ENCODE measurements at places on chromosomes 5 and 9.

DNA sequence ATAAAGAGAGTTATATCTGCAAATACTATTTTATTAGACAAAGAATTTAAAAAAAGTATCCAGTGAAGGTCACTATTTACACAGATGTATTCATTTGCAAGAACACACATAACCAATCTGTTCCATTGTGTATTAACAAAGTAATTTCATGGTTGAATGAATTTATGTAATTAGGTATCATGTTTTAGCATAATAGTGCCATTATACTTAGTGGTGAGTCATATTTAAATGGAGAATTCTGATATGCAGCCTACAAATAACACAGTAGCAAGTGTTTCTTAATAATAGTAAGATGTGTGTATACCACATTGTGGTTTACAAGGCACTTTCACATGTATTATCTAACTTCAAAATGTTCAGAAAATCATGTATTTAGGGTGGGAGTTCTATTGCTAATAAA, 1028.5 kb upstream of the ACO1 start:
- DNase-seq, result no peak

DNA sequence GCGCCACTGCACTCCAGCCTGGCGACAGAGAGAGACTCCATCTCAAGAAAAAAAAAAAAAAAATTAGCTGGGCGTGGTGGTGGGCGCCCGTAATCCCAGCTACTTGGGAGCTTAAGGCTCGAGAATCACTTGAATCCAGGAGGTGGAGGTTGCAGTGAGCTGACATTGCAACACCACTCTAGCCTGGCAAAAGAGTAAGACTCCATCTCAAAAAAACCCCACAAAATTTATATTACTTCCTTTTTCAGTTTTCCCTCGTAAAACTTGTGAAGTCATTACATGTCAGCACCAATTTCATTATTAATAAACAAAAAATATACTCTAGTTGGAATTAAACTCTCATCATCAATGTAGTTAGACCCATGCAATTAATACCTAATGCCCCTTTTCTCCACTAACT, 43.9 kb downstream of the SHLD3 start:
- DNase-seq, result no peak

DNA sequence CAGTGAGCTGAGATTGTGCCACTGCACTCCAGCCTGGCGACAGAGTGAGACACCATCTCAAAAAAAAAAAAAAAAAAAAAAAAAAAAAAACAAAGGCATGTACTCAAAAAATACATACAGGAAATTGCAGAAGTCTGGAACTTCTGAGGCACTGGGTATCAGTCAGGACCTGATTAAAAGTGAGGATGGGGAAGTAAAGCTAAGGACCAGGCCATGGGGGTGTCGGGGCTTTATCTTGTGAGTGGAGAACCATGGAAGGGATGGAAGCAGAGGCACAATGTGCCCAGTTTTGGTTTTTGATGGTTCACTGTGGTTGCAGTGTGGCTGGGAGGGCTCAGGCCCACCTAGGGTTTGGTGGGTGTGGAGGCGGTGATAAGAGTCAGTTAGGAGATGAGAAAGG, 212.7 kb upstream of the PIK3R1 start:
- no peak for DNase-seq

GRCh38 chr9:135291165-135291564, 188.4 kb upstream of the PPP1R26 start:
- no peak for DNase-seq

GRCh38 chr5:10332301-10332700, 21.2 kb upstream of the MARCHF6 start:
- no peak for DNase-seq

DNA sequence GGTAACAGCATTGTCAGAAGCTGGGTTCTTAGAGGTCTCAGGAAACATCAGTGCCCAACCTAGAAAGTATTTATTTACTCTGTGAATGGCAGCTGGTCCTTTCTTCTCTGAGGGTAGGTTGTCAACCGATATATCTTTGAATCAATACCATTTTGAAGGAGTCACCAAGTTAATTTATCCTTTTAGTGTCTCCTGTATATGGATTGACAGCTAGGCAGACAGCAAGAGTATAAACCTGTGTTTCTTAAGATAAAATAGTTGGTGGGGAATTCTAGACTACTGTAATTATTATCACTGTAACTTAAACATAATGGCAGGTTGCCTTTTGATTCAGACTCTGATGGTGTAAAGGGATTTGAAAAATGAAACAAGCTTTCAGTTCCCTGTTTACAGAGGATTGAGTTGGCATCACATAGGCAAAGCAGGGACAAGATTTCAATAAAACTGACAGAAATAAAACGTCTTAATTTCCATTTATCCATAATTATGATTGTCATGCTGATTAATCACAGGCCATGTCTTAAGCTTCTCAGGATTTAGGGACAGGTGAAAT, 190.8 kb upstream of the HAPLN1 start:
- no peak for DNase-seq

DNA sequence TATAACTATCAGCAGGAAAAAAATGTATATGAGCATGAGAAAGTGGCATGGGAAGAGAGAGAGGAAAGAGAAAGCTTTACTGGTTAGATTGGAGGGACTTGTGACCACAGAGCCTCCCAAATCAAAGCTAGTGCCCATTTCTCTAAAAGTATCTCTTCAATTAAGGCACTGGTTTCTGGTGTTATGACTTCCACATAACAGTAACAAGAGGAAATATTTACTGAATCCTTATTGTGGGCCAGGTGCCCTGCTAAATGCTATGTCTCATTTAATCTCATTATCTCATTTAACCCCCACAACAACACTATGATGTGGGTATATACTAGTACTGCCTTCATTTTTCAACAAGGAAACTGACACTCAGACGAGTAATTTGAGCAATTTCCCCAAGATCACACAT, 221.5 kb downstream of the EBF1 start:
- DNase-seq, result no peak

DNA sequence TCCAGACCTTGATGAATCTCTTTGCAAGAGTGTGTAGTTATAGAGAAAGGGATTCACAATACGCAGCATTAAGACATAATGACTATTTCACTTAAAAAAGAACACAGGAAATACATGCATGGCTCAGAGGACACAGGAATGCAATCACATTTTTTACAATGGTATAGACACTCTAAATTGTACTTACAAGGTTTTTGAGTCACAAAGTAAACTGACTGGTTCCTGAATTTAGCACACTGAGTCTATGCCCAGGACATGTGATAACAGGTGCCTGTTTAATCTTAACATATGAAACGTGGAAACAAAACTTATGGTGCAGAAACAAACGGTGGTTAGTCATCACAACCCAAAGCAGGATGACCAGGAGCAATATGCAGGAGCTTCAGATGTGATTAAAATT, 6.7 kb downstream of the EPB41L4A start:
- DNase-seq, result no peak

DNA sequence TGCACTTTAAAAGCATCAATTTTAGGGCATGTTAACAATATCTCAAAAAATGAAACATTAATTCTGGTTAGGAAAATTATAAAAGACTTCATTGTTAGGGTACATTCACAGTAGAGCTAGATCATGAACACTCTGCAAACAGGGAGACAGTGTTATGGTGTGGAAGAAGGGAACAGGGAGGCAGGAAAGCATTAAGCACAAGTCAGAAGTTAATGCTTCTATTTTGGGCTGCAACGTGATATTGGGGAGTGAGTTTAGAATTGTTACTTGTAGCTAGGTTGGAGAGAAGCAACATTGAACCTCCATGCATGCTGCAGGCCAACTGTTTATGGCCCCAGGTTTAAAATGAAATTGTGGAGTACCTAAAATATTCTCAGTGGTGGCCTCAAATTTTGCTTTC, 278.1 kb upstream of the NMUR2 start:
- no peak for DNase-seq

- DNase-seq, result no peak
These were observed 1.9 kb upstream of the RGS14 start for GRCh38 chr5:177355868-177356168.

GRCh38 chr5:54867310-54867944, 118.0 kb downstream of the ESM1 start:
- no peak for DNase-seq

DNA sequence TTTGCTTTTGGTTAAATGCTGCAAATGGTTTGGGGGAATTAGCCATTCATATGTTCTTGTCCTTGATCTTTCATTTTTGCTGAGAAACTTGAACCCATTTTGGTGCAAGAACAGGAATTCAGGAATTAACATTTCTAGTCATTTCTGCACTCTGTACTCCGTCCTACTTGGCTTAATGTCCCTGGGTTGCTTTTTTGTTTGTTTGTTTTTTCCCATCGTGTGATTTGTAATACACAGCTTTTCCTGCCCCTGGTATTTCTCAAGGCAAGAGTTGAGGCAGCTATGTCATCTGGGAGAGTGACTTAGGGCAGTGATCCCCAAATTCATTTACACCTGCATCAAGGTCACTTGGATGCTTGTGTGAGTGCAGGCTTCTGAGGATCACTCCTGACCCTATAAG, 71.3 kb downstream of the IQGAP2 start:
- no peak for DNase-seq

GRCh38 chr5:126192226-126192625, 231.0 kb upstream of the GRAMD2B start:
- no peak for DNase-seq

GRCh38 chr9:128362774-128363173, 8.4 kb upstream of the URM1 start:
- DNase-seq, result no peak

DNA sequence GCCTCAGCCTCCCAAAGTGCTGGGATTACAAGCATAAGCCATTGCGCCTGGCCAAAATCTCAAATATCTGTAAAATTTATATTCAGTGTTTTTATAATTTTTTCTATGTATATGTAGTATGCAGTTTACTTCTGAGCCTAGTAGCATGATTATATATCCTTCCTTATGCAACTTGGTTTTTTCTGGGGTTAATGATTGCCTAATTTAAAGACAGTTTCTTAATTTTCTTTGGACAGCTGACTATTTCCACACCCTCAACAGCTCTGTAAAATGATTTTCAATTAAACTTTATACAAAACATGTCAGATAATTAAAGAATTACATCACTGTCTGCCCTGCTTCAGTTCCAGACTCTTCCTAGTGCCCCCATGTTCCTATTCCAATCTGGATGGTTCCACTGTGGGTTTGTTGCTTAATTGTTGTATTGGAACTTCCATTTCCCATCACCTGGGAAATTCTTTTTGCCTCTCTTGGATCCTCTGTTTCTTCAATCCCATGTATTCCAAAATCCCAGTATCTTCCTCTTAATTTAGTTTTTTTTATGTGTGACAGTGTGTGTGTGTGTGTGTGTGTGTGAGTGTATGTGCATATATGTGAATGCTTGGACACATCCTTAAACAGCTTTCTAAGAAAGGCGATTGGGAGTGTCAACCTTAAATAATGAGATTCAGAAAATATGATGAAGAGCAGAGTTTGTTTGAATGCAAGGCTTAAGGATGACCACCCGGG, 53.2 kb downstream of the C5orf22 start:
- no peak for DNase-seq

GRCh38 chr9:136991993-136992818, at the start of gene PAXX:
Gene PAXX (plus strand): TSS chr9:136992422. CDS start chr9:136992444, 22 bp downstream.
- DNase-seq, result peak; percentile 92

- no peak for DNase-seq
These were observed 165.2 kb upstream of the NFIB start for GRCh38 chr9:14479163-14479560.

GRCh38 chr9:127608104-127608966, 3.7 kb upstream of the STXBP1 start:
- DNase-seq, result peak; percentile 69

DNA sequence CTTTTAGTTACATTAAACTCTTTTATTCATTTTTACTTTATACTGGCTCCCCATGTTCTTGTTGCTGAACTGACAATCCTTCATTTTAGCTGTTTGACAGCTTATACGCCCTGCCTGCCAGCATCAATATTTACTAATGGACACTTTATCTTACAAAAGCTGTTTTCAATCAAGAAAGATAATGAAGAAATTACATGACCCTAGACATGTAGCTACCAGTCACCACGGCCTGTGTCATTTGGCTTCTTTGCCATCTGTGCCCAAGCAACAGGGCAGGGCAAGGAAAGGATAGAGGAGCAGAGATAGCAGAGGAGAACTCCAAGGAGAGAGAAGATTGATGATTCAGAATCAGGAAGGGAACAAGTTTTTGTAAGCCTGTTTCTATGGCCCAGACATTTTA, 647.3 kb downstream of the BRINP1 start:
- no peak for DNase-seq

GRCh38 chr9:133515615-133516255, 9.0 kb downstream of the MYMK start:
- no peak for DNase-seq

GRCh38 chr5:9927106-9927505, 297.0 kb upstream of the TAS2R1 start:
- DNase-seq, result no peak

DNA sequence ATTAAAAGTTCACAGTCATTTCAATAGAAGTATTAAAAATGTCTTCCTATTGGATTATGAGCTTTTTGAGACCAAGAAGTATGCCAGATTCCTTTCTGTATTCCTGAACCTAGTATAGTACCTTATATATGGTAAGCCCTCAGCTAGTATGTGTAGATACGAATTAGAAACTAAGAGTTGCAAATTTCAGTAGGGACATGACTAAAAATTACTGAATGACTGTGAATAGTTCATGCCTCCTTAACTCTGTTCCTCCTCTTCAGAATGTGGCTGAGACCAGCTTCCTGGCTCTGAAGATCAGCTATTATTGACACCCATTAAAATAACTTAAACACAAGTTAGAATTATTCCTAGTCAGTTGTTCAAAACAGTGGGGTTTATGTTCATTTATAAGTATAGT, 19.7 kb downstream of the KDM3B start:
- DNase-seq, result no peak
